GM23248 (cell line): ENCODE measurements at places on chromosomes 2 and 18. TPM values are rescaled to one million over a fixed set of nuclear protein-coding genes. Genes with fewer than 3 reads are reported as not detected.

SAG gene
- not detected in 2 replicates for polyA plus RNA-seq

RUFY4 gene
- not detected in 2 replicates for polyA plus RNA-seq

ANKRD62 gene
- not detected in 2 replicates for polyA plus RNA-seq

ABCG8 gene
- 0.04 TPM in 1 of 2 replicates, not detected in the other for polyA plus RNA-seq

DNA sequence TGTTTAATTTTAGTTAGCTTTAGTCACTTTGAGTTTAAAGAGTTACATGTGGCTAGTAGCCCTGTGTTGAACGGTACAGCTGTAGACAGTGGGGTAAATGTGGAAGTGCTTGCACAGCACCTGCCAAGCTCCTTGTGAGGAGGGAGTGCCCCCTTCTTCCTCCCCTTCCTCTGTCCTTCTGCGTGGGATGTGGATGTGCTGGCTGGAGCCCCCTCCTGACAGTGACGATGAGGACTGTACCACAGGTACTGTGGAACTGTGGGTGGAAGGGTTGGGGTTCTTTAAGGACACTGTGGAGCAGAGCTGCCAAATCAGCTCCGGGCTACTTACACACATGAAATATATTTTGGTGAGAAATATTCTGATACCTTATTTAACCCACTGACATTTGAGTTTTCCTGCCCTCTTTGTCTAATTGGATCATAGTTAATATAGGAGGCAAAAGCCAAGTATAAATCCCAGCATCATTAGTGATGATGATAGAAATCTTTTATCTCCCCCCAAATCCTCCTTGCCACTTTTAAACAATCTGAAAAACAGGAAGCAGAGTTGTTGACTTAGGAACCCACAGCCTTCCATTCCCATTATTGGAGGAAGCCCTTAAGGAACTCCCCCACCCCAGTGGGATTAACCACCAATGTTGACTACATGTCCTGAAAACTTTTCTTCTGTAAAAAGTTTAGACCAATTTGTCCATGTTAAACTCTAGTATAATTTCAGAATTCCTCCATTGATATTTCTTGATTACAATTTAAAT is 181.3 kb downstream of the PTPRM start:
- no peak for DNase-seq

DNA sequence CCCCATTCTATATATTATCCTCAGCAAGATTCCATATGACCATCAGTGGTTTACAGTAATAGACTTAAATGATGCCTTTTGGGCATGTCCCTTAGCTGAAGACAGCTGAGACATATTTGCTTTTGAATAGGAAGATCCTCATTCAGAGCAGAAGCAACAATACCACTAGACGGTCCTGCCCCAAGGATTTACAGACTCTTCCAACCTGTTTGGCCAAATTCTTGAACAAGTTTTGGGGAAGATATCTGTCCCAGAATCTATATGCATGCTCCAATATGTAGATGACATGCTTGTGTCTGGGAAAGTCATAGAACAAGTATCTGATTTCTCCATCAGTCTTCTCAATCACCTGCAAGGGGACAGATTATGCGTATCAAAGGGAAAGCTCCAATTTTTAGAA is 137.1 kb upstream of the RMP24 start:
- no peak for DNase-seq

DNA sequence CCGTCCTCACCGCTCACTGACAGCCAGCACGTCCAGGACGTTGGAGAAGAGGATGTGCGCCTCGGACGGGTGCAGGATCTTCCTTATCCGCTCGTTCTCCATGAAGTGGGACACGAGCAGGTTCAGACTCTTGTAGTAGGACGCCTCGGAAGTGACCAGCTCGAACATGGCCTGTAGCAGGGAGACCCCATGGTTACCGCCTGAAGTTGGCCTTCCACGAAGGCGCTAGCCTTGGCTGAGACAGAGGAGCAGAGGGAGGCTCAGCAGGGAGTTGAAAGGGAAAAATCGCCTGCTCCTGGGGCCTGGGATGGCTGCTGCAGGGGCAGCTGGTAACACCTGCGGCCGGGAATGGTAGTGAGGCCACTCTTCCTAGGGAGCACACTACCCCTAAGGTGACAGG is 24.7 kb downstream of the SNORC start:
- DNase-seq: no peak

GRCh38 chr2:166960702-166961270 is 72.5 kb downstream of the XIRP2 start:
- no peak for DNase-seq

CXCR4 gene
- 0.15 and 0.16 TPM in 2 replicates for polyA plus RNA-seq

DNA sequence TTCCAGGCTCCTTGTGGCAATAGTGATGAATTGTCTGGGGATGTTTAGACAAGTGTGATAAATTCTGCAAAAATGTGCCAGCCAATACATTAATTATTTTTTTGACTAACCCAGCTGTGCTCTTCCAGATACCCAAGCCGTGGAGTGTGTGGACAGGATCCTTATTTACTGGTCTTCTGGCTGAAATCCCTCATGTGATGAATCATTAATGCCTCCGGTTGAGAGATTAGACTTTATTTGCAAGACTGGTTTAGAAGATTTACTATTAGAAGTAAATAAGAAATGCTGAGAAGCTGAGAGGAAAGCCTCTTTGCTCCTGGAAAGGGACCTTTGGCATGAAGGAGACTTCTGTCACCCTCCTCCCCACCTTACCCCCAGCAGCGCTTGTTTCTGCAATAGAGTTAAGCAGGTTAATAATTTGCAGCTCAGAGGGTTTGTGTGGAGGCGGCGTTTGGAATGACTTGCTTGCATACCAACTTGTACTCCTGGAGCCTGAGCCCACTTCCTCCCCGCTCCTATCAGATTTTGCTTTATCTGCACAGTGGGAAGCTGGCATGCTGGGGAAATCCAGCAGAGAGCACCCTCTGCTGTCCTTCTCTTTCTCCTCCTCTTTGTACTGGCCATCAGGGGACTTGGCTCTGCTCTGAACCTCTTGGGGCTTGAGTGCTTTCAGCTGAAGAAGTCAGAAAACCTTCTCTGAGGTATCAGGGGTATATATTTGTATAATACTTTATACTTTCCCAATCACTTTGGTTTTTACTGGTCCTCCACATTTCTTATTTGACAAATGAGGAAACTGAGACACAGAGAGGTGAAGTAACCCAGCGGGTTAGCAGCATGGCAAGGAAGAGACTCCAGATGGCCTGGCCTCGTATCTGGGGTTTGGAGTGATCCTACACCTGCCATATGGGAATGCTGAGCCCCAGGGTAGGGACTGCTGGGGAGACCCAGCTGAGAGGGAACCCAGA is 16.3 kb downstream of the SLC3A1 start:
- DNase-seq: peak; percentile 86

CAVIN2 gene
- 5.2 and 6.1 TPM in 2 replicates for polyA plus RNA-seq

- DNase-seq: peak; percentile 91
These were observed 104.8 kb downstream of the COLEC12 start for GRCh38 chr18:395456-396250.

DNA sequence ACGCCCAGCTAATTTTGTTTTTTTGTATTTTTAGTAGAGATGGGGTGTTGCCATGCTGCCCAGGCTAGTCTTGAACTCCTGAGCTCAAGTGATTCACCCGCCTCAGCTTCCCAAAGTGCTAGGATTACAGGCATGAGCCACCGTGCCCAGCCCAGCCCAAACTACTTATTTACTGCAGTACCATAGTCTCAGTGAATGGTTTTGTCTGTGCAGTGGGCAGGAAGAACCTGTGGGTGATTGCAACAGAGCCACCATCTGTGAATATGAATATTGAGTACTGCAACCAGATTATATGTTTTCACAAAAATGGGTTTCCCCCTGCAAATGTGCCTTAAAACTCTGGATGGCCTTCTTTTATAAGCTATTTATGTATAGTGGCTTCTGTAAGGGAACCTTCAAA is 9.1 kb downstream of the MPPE1 start:
- DNase-seq: no peak

AQP12A gene
- polyA plus RNA-seq: not detected in 2 replicates

ASXL3 gene
- polyA plus RNA-seq: not detected in 2 replicates

GRCh38 chr18:55243857-55244256 is 284.6 kb upstream of the CCDC68 start:
- DNase-seq: peak; percentile 73

- DNase-seq: no peak
These were observed 315.8 kb upstream of the POU3F3 start for GRCh38 chr2:104538077-104538476.

- DNase-seq: no peak
These were observed 40.3 kb downstream of the INPP5D start for GRCh38 chr2:233100192-233100998.

DNA sequence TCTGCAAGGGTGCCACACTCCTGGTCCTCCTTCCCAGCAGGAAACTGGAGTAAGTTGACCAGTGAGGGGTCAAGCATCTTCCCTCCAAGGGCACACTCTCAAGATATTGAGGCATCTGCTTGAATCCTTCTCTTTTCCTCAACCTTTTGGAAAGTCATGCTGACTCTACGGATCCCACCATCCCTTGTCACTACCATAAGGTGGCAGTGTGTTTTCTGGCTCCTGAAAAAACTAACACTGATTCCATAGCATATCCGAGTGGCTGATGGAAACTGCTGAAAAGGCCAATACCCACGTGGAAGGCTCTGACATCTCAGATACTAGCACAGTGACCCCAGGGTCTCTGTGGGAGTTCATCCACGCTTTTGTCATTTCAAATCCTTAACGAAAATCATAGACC is 37.1 kb downstream of the GPR45 start:
- DNase-seq: no peak

DNA sequence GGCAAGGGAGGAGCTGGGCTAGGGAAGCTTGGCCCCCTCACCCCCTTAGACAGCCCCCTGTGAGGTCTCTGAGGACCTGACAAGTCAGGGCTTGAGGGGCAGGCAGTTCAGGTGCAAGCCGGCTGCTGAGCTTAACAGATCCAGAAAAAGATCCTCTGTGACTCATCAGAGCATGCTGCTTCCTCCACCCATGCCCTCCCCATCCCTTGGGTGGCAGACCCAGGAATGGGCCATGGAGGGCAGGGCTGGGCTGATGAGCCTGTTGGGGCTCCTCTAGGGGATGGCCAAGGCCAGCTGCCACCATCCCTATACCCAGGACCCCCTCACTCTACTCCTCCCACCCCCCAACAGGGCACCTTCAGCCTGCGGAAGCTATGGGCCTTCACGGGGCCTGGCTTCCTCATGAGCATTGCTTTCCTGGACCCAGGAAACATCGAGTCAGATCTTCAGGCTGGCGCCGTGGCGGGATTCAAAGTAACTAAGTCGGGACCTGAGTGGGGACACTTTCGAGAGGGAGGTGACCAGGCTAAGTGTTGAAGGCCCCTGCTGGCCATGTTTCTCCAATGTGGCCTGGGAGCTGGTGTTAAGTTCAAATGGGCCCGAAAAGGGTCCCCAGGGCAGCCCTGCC is 1.9 kb downstream of the SLC11A1 start:
- peak; percentile 48 for DNase-seq

DNA sequence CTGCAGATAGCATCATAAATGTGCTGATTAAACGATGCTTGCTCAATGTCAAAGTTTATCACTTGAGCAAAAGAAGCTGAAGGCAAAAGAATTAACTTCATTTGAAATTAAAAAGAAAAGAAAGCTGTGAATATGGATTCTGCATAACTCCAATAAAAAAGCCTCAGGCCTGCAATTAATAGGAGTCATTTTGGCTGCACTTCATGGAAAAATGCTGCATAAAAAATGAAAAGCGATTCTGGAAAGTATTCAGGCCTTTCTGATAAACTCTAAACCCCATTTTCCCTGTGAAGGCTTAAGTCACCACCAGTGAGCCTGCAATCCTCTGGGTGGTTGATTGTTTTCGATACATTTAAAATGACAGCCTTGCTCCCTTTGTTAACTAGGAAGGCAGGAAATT is 1793.4 kb downstream of the SUCLG1 start:
- DNase-seq: no peak

SLC8A1 gene
- 11.6 and 13.8 TPM in 2 replicates for polyA plus RNA-seq

GRCh38 chr2:54531558-54531957 is 75.4 kb downstream of the SPTBN1 start:
- DNase-seq: peak; percentile 85

DNA sequence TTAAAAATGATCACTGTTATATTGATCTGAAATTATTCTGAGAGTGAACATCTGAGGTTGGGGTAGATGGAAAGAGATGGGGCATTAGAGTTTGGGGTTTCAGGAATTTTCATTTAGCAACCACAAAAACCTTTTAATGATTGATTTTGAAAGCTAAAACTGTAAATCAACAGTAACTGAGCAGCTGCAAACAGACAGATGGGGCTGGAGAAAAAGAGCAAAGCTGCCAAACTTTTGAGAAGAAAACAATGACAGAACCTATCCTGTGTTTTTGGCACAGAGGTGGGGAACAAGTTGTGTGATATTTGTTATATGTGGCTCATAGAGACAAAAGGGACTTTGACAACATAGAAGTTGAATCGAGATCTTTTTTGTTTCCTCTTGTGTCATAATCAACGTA is 415.8 kb upstream of the DSEL start:
- no peak for DNase-seq

GRCh38 chr2:167249197-167249596 is 360.9 kb downstream of the XIRP2 start:
- DNase-seq: no peak

GRCh38 chr2:144137705-144138428 is 382.1 kb downstream of the ZEB2 start:
- peak; percentile 61 for DNase-seq

- DNase-seq: peak; percentile 37
These were observed 45.9 kb downstream of the ITPRID2 start for GRCh38 chr2:181937473-181937872.

- peak; percentile 92 for DNase-seq
These were observed 600 bp downstream of the RALB start for GRCh38 chr2:120253021-120253882.

- no peak for DNase-seq
These were observed 106.2 kb downstream of the LPIN1 start for GRCh38 chr2:11852526-11853196.
